ENCODE measurements at places on chromosomes 12 and 14.

DNA sequence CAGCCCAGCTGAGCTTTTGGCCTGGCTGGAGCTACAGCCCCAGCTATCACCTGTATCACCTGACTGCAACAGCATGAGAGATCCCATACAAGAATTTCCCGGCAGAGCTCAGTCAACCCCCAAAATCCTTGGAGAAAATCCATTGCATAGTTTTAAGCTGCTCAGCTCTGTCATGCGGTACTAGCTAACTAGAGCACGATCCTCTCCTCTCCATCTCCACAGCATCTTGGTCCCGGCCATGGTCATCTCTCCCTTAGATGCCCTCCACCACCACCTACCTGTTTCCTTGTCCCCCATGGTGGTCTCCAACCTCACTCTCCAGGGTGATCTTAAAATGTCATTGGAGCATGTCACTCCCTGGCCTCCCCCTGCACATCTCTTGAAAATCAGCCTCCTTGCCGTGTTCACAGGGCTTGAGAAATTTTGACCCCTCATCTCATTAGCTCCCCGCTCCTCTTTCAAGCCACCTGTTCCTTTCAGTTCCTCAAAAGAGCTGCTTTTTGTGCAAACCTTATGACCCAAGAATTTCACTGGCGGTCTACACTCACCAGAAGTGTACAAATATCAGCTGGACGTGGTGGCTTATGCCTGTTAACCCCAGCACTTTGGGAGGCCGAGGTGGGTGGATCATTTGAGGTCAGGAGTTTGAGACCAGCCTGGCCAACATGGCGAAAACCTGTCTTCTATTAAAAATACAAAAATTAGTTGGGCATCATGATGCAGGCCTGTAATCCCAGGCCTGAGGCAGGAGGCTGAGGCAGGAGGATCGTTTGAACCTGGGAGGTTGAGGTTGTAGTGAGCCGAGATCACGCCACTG is 8.1 kb upstream of the CLMN start:
- peak; percentile 50 for DNase-seq

- no peak for DNase-seq
Observed at GRCh38 chr14:60204104-60204842, 39.1 kb upstream of the DHRS7 start.

- DNase-seq, result no peak
Observed at GRCh38 chr12:76952995-76953394, 74.2 kb upstream of the CSRP2 start.

GRCh38 chr14:67704484-67705089 is 2.9 kb downstream of the RDH12 start:
- DNase-seq, result no peak

DNA sequence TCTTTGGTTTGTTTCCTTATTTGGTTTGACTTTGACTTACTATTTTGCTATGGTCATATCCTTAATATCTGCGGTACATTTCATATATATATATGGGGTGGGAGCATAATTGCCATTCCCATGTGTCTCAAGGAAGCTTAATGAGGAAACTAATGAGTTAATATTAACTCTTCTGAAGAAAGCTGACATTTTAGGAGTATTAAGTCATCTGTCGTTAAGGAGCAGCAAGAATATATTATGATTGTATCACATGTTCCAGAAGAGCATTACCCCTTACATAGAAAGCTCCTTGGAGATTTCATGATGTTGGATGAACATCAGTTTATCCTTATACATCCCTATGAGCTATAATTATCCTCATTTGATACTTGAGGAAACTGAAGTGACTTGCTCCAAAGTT is 15.6 kb downstream of the DYRK2 start:
- no peak for DNase-seq

DNA sequence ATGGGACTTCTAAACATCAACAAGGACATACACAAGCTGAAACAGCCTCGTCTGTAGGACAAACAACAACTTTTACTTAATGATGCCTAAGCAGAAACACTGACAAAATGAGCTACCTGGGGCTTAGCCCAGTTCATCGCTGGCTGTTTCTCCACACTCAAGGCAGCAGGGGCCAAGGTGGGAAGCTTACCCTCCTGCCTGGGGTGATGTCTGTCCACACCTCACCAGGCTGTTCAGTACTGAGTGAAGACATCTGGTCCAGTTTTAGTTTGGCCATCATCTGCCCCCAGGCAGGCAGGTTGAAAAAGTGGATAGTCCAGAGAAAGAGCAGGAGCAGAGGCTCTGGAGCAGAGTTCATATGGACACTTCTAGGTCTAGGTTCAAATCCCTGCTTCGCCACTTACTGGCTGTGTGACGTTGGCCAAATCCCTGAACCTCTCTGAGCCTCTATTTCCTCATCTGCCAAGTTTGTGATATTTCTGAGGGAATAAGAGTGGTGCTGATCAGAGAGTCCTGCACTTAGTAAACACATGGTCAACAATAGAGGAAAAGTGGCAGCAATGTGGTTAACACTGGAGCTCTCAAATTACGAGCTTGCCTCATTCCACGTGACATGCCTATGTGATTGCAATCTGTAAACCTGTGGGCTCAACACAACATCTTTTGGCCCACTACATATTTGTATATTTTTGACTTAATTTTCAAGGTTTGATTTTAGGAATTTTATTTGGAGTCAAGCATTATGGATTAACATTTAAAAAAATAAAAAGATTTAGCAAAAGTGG is 720.1 kb upstream of the TMEM132C start:
- DNase-seq, result no peak

DNA sequence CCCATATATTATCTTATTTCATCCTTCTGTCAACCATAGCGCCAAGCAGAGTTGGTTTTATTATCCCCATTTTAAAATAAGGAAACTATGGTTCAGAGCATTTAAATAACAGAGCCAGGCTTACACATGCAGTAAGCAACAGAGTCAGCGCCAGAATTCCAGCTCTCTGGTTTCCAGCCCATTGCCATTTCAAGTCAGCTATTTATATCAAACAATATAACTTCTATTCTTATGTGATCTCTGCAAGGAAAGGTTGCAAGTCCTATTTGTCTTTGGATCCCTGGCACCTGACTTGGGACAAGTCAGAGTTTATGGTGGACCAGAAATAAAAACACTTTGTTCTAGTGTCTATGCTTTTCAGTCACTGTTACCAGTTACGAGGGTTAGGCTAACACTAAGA is 174.1 kb upstream of the EEA1 start:
- no peak for DNase-seq

- DNase-seq, result no peak
Observed at GRCh38 chr12:128819293-128820144, 4.2 kb downstream of the SLC15A4 start.

GRCh38 chr12:88202500-88202899 is 60.4 kb downstream of the TMTC3 start:
- DNase-seq, result no peak

DNA sequence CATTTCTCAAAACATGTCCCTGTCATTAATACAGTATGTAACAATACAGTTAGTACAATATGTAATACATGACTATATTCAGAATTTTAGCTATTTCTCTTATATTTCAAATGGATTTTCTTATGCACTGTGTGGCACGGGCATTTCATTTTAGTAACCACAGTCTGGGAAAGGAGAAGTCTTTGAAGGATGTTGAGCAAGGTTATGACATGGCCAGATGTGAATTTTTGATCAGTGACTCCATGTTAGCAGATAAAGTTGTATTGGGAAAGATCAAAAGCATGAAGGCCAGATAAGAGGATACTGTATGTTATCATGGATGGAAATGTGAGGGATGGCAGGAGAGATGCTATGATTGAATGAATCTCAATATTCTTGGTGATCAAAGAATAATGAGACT is 285.2 kb downstream of the NAV3 start:
- DNase-seq, result no peak

- no peak for DNase-seq
Observed at GRCh38 chr12:1448336-1448735, 146.0 kb downstream of the FBXL14 start.
